ENCODE measurements at places on chromosomes 13 and 19.
A peak's percentile ranks its signal among the peaks of the same experiment; 100 is the strongest.

GRCh38 chr13:26721251-26722121, 39.1 kb downstream of the GPR12 start:
- DNase-seq, result peak; percentile 16

- no peak for DNase-seq
Observed at GRCh38 chr19:45958769-45959516, 14.7 kb downstream of the NOVA2 start.

DNA sequence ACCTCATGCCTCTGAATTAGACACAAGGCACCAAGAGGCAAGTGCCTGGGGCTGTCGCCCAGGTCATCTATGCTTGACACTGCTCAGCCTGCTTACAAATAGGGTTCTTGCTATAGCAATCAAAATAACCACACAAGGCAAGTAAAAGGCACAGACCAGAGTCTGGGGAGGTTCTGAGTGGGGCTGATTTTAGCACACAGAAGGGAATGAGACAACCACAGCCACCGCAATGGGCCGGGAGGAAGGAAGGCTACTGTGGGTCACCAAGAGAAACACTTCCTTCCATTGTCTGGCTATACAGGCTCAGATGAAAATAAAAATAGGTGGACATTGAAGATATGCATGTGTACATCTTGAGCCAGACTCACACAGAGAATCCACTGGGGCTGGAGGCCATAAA, 159.1 kb downstream of the DLEU7 start:
- no peak for DNase-seq

GRCh38 chr19:10113964-10114650, 2.6 kb downstream of the P2RY11 start:
- no peak for DNase-seq

- DNase-seq, result no peak
Observed at GRCh38 chr13:85243831-85244230, 555.4 kb downstream of the SLITRK6 start.

GRCh38 chr19:49929611-49930482, 543 bp upstream of the NUP62 start:
- DNase-seq, result peak; percentile 92

DNA sequence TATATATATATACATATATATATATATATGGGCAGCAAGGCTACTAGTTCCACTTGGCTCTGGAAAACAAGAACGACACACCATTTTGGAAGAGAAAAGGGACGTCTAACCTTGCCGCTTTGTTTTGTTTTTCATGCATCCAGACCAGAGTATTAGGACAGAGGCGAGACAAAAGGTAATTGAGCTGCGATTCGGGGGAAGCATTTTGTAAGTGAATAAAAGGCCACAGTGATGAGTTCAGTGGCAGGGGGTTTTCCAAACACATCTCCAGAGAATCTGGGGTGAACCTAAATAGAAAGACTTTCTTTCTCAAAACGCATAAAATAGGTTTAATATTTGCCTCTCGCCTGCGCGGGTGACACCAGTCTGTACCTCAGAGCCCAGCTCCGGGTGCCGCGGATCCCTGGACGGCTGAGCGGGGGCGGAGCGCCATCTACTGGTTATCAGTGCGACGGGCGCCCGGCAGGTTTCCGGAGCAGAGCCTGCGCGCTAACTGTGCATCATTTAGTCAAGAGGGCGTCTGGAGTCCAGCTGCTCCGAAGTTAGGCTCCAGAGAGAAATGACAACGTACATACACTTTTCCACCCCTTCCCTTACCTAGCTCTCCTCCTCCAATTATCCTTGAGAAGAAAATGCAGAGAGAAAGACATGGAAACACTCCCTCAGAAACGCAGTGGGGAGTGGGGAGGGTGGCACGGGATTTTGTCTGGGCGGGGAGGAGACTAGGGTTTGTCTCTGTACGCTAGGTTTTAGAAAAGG, 262.3 kb downstream of the TBC1D4 start:
- DNase-seq, result peak; percentile 86

DNA sequence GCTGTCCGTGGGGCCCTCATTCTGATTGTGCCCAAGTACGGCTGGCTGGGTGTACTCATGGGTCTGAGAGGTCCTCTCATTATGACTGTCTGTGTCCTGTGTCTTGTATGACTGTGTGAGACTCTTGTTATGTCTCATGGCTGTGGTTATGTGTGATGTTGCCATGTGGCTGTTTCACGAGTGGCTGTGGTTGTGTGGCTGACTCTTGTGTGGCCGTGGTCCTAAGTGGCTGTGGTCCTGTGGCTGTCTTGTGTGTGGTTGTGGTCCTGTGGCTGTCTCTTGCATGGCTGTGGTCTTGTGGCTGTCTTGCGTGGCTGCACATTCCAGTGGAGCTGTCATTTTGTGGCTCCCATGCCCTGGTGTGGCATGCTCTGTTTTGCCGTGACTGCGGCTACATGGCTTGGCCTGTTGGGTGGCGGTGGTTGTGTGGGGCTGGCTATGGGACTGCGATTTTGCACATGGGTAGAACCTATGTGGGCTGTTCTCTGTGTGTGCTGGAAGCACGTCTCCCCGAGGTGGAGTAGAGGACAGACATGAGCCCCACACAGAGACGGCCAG, 2.5 kb downstream of the LYL1 start:
- peak; percentile 66 for DNase-seq

DNA sequence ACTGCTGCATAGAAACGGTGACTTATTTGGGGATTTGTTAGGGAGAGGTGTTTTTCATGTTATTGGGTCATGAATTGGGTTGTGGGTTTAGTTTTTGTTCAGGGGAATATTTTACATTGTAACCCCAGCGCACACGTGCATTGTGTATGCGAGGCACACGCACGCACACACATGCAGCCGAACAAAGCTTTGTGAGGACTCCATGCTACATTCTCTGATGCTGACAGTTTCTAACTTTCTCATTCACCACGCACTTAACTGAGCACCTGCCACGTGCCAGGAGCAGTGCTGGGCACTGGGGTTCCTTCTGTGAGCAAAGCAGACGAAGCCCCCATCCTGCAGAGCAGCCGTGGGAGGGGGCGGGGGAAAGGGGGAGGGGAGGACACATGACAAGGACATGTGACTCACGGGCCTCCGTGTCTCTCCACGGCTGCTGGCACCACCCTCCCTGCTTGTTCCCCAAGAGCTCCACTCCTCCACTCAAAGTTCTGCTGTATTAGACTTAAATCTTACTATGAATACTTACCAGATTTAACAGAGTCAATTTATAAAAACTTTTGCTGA, 55.6 kb downstream of the SLC7A9 start:
- no peak for DNase-seq

DNA sequence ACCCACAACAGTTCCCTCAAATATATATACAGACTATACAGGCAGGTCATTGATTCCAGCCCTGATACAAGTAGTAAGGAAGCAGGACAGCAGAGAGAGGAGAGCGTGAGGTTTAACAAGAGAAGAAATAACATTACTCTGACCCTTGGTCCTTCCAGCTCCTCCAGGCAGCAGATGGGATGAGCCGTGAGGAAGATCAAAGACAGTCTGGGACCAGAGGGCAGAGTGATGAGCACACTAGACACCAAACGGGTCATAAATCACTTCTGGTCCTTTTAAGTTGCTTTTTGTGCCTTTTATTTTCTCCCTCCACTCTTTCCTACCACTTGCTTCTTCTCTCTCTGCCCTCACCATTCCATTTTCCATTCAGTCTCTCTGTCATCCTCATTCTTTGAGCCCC, 16.9 kb upstream of the MICU2 start:
- DNase-seq, result no peak

DNA sequence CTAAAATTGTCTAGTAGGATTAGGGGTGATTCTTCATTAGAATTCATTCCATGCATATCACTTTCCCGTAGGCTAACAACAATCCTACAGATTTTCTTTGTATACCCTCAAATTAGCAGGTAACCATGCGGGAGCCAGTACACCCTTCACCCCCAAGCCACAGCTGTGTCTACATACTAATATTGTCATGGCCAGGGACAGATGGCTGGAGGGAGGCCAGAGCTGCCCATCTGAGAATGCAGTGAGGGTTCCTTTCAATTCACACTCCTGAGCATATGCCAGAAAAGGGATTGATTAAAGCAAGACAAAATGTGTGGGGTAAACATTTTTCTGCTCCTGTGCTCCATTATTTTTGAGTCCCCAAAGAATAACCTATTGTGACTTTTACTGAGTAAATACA, 68.9 kb downstream of the FREM2 start:
- DNase-seq, result no peak

GRCh38 chr19:27793644-27794493, 1419.1 kb downstream of the UQCRFS1 start:
- DNase-seq, result peak; percentile 93

DNA sequence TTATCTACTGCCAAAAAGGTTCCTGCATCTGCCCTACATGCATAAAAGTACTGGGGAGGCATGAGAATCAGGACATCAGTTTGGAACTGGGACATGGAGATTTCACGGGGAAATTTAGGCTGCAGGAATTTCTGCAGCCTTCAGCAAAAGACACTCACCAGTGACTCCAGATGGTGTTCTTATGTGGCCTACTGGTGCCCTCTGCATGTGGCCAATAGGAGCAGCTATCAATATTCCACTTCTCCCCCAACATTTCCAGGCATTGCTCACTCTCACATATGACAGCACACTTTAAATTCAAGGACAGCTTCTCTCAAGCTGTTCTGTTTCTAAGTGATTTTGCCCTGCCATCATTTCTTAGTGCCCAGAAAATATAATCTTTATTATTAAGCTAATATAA, 570.5 kb upstream of the ARGLU1 start:
- no peak for DNase-seq

DNA sequence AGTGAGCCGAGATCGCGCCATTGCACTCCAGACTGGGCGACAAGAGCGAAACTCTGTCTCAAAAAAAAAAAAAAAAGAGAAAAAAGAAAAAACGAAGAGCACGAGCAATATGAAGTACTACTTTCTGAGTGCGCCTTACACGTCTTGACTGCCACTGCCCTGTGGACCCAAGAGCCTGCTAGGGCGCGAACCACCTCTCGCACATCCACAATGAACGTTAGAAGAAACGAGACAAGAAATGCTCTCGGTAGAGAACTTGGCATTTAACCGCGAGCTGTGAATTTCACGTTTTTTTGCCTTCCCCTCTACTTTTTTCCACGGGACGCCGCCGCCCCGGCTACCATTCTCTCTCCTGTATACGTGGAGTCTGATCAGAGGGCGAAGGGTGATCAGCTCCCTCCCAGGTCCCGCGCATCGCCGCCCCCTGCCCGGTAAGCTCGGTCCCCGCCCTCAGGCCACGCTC, 454 bp downstream of the TIMM44 start:
- peak; percentile 13 for DNase-seq

DNA sequence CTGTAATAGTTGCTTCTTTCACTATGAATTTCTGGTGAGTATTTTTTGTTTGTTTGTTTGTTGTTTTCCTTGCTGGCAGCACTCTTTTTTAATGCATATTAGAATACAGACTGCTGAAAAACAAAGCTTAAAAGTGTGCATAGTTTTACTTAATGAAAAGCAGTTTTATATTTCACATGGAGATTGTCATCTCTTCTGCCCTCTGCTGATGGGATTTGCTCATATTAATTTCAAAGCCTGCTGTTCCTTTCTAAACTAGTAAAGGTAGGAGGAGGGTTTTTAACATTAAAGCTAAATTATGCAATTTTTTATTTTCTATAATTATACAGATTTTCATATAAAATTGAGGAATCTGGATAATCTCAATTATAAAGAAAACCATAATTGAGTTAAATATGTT, 692.6 kb upstream of the SLITRK1 start:
- DNase-seq, result no peak

DNA sequence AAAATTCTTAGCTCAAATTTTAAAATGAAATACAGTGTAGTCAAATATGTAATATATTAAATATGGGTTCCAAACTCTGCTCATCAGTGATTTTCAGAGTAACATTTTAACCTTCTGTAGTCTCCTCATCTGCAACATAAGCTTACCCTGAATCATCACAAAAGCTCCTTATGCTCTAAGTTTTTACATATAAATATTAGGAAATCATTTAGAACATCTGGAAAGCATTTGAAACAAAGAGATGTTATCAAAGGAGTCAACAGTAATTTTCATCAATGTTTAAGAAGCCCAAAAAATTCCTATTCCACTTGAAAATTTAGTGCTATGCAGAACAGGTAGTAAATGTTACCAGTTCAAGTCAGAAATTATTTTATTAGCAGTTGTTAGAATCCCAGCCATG, 224.7 kb downstream of the DCT start:
- no peak for DNase-seq

Data from activated naive CD4-positive, alpha-beta T cell treated with anti-CD3 and anti-CD28 coated beads, Interleukin-2, amount 50 U/mL, for 16 hours (primary cell).